T1000 (cell line): ENCODE measurements at places on chromosomes 13 and 19.

GRCh38 chr19:32168111-32168510, 177.3 kb upstream of the ZNF507 start:
- DNase-seq = no peak

DNA sequence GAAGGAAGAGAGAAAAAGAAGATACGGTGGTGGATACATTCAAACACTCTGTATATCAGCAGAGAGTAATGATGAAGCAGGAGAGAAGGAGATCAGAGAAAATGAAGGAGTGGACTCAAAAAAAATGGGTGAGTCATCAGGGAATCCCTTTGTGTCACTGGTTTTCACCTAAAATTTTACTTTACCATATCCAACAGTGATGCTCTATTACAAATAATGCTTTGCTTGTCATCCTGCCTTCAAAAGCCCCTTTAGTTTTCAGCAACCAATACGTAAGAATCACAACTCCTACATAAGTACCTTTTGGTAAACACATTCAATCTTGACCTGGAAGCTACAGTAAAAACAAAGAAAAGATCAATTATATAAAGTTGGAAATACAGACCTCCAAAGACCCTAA, 88.8 kb downstream of the ENOX1 start:
- DNase-seq = no peak

GRCh38 chr13:77595166-77595810, 59.8 kb downstream of the SCEL start:
- peak; percentile 32 for DNase-seq

DNA sequence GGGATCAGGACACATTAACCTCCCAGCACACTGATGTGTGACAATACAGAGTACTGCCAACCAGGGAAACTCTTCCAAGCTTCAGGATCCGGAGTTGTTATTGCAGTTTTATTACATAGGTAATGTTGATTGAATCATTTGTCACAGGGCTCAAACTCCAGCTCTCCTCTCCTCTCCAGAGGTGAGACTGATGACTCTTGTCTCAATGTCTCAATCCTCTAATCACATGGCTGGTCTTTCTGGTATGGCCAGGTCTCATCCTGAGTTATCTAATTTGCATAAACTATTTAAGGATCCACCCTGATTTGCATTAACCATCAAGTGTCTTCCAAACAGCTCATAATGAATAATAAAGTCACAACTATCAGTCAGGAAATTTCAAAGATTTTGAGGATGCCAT, 522.6 kb upstream of the PCDH9 start:
- DNase-seq = no peak

GRCh38 chr13:34833562-34834182, 108.4 kb upstream of the NBEA start:
- no peak for DNase-seq

DNA sequence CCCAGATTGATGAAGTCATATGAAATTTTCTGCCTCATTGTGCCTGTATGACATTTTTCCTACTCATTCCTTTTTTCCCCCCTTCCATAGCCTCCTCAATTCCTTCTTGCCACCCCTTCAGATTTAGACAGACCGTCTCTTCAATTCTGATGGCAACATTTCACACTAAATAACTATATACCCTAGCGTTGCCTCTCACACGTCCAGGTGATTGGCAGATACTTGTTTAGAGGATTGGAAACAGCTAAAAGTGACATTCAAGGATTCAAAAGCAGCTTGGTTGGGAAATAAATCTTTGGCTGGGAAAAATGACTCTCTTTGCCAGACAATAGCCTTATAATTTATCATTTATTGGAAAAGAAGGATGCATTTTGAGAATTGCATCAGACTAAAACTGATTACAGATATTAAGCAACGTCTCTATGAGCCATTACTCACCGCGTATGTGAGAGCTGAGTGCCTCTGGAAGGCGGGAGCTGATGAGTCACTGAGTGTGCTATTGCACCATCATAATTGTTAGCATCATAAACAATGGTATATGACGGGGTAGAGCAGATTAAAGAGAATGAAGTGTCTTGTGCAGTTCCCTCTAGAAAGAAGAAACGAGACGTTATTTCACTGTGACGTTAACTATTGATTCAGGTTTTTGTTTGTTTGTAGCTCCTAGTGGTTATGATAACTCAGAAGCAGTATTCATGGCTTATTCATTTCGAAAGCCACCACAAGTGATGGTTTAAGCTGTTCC, 61.1 kb upstream of the FAM216B start:
- DNase-seq = peak; percentile 26

DNA sequence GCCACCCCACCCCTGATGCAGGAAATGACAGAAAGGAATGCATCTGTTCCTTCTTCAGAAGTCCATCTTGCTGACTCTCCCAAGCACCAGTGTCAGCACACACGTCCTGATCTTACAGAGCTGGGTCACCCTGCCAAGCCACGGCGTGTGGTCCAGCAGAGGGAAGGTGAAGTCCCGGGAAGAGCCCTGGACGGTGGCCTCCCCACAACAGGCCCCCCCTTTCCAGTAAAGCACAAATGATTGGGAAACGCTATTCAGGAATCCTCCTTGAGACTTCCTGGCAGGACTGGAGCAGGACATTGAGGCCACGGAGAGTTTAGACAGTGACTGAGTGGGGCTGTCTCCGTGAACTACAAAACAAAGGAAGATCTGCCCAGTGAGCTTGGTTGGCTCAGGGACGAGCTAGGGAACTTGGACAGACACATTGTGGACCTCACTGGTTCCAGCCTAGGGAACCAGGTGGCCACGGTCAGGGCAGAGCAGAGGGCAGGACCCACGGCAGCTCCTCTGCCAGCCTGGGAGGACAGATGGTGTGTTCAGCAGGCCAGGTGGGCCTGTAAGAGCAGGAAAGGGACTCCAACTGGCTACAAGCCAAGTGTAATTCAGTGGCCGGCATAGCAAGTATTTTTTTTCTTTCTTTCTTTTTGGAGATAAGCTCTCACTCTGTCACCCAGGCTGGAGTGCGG, 41.7 kb downstream of the ELL start:
- DNase-seq = no peak

DNA sequence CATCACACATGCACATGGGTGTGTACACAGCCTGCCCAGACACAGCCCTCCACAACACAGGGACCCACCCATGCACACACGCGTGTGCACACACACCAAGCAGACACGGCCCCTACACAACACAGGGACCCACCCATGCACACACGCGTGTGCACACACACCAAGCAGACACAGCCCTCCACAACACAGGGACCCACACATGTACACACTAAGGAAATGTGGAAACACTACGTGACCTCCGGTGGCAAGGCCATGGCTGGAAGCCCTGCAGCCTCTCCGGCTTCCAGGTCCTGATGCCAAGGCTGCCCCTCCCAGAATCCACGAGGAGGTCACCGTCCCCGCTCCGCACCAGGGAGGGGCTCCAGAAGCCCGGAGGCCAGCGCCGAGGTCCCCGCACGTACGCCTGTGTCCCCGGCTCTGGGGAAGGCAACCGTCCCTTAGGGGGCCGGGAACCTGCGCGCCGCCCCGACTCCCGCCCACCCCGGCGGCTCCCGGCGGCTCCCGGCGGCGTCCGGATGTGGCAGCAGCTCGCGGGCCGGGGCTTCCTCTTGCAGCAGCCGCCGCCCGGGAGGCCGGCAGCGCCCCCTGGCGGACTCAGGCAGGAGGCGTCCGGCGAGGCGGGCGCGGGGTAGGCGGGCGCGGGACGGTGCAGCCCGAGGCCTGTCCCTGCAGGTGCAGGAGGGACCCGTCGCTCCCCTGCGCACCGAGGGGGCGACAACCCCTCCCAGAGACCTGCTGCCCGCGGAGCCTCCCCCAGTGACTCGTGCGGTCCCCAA, 29.8 kb upstream of the GRTP1 start:
- DNase-seq = peak; percentile 93

DNA sequence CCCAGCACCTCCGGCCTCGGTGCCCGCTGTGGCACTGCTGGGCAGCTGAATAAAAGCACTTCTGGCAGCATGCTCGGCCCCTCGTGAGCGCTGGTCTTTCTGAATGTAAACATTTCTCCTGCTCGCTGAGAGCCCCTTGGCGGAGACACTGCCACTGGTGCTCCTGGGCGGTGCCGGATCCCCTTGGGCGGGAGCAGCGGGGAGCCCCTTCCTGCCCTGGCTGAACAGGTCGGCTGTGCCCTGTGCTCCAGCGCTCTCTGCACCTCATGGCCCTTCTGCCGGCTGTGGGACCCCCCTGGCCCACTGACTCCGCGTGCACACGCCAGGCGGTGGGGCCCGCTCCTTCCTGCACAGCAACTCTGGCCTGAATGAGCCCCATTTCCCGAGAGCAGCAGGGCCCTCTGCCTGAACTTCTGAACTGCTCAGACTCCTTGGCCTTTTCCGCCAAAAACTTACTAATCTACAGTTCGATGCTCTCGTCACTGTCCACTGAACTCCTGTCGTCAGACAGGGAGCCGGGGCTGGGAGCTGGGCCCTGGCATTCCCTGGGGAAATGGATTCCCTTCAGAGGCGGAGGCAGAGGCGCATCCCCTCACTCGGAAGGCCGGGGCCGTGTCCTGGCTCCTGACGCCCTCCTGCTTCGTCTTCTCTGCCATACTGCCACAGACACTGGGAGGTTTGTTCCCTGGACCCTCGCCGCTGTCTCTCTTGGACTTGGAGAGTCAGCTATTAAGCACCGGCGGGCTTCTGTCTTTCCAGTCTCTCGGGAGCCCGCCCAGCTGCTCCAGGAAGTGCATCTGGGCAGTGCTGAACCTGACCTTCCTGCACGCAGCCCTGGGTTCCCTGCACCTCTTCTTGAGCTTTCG, 14.2 kb downstream of the RB1 start:
- no peak for DNase-seq

GRCh38 chr19:32200312-32201038, 144.9 kb upstream of the ZNF507 start:
- DNase-seq = no peak
